ENCODE measurements at places on chromosomes 2 and 18.

DNA sequence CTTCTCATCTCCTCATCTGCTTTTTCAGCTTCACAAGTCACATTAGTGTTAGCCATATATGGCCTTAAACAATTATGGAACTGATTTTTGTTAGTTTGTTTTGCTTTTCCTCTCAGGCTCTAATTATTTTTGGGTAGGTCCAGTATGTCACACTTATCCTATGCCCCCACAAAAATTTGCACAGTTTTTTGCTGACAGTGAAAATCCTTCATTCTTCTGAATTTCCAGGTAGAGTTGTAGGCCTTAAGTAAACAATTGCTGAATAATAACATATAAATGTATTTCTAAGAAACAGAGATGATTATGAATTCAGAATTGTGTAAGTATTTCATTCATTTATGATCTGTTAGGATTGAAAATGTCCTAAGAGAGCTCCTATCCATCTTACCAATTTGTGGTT is 8.6 kb upstream of the SERPINB10 start:
- no peak for DNase-seq

DNA sequence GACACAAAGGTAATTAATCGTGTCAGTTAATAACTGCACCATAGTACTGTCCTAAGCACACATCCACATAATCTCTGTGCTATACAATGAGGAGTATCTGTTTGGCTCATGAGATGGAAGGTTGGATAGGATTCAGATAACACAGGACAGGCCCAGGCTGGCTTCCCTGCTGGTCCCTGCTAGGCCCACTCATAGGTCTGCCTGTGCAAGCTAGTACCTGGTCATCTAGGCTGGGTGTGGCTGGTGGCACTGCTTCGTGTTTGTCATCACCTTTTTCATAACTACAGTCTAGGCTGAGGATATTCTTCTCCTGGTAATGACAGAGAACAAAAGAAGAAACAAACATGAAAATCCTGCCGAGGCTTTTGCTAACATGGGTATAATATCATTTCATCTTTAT is 392.8 kb downstream of the TRIB2 start:
- DNase-seq: no peak

DNA sequence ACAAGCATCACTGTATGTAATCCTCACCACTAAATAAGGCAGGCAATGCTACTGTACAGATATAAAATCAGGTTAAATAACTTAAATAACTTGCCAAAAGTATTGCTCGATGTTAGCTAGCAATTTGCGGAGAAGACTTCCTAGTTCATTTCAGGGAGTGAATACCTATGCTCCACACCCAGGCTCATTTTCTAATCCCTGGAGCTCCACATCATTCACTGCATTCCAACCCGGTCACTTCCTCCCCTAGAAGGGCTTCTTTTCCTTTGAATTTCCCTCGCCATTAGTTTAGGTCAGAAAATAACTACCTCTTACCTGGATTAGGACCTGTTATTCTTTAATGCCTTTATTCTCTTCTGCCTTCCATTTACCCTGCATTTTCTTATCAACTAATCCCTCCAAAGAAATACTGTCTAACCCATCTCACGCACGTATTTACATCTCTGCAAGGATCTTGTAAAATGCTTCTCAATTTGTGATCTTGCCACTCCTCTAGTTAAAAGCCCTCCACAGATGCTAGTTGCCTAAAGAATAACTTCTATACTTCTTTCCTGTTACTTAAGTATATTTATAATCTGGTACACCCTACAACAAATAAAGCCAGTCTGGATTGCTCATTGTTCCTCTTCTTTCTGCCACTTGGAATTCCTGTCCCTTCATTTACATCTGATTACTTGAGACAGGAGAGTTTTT is 599.8 kb downstream of the NRXN1 start:
- DNase-seq: no peak

DNA sequence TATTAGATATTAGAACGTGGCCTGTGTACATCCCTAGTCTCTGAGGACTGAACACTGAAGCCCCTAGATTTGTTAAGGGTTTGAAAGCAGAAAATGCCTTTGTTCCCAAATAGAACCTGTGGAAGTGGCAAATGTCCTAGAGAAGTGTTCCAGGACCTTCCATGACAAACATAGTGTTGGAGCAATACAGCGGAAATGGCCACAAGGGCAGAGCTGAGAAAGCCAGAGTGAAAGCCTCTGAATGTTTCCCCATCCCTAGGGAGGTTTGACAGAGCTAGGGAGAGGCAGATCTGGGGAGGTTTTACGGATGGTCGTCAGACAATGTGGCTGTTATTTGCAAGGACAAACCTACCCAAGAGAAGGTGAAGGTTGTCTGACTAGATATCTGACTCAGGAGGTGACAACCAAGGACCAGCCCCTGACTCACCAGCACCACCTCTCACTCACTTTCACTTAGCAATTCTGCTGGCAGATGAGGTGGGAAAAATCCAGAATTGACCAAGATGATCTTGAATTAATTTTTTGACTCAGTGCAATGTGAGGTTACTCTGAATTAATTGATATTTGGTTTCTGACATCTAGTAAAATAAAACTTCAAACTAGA is 24.1 kb downstream of the RBM43 start:
- DNase-seq: no peak

DNA sequence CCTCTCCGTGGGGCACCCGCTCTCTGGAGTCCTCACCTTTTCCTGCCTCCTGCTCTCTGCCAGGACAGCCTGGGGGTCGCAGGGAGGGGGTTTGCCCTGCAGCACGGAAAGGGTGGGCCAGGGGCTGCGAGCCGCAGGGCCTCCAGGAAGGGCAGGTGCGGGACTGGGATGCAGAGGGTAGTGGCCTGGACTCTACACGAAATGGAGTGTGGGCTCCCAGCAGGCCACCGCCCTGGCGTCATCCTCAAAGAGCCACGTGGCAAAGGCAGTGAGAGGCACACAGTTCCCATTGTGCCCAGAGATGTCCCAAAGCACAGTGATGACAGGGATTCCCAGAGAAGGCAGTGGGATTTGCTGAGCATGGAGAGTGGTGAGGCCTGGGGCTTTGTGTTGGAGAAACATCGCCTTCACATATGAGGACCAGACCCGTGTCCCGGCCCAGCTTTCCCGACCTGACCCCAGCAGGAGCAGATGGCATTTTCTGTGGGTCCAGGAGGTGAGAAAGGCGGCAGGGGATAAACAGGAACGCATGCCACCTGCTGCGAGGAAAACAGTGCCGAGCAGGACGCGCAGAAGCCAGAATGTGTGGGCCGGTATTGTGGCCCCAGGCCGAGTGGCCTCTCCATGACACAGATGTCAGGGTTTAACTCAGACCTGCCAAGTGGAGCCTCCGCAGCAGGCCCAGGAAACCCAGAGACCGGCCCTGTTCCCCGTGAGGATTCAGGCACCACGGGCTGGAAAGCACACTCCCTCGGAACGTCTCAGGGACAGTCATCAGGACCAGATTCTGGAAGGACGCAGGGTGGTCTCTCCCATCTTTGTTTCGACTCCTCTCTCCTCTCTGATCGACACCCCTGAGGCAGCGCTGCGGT is 855.5 kb upstream of the SALL3 start:
- no peak for DNase-seq

GRCh38 chr2:219490186-219490585 is 8.5 kb upstream of the GMPPA start:
- DNase-seq: no peak

GRCh38 chr2:143694335-143694734 is 565.1 kb downstream of the ARHGAP15 start:
- no peak for DNase-seq

GRCh38 chr2:39570130-39570555 is 95.6 kb upstream of the TMEM178A start:
- no peak for DNase-seq

GRCh38 chr18:43563780-43564179 is 286.5 kb upstream of the SYT4 start:
- no peak for DNase-seq

GRCh38 chr2:37798315-37799005 is 126.6 kb upstream of the RMDN2 start:
- no peak for DNase-seq

DNA sequence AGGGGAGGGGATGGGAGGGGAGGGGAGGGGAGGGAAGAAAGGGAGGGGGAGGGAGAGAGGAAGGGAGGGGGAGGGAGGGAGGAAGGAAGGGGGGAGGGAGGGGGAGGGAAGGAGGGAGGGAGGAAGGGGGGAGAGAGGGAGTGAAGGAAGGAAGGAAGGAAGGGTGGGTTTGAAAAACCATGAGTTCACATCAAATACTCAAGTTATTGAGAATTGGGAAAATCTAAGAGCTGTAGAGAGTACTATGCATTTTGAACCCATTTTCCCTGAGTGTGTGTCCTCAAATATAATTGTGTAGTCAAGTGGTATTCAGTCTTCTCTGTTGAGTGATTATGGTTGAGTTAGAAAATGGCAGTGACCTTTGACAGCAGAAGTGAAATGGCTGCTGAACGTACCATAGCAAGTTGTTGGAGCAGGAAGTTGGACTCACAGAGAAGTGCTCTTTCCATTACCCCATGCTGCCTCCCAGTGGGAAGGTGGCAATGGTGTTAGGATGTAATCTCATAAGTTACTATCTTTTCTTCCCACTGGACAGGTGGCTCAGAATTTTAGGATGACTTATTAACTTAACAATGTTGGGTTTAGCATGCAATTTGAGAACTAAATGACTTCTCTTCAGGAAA is 214.6 kb downstream of the SETBP1 start:
- no peak for DNase-seq

GRCh38 chr2:238167344-238167715 is 8.6 kb downstream of the ERFE start:
- DNase-seq: no peak

DNA sequence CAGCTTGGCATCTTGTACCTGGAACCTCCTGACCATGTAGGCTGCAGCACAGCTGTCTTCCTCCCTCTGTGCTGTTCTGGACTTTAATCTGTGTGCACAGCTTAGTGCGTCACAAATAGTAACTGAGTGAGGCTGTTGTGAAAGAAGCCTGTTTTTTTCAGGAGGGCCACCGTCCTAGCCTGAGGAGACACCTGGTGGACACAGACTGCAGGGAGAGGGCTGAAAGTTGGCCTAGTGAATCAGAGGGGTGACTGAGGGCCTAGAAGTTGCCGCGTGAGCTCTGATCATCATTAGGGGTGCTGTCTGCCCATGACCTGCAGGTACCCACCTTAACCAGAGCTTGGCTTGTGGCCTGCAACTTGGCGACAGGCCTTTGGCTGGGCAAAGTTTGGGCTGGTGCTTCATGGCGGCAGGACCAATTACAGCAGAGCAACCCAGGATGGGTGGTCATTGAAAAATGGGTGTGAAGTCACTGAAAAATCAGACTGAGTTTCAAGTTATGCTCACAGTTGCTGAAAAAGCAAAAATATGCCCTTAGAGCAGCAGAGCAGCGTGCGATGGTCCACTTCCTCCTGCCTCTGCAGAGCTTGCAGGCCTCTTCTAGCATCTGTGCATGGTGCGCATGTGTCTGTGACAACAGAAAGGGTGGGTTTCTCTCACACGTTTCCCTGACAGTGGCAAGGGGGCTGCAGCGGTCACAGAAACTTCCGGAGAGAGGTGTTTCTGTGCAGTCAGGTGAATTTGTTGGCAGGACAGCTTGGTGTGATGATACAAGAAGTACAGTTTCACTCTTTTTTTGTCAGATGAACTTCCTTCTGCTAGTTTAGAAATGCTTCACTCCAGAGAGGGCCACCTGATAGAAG is 9.6 kb downstream of the GDF7 start:
- peak; percentile 73 for DNase-seq

- DNase-seq: no peak
Measured at GRCh38 chr2:207501802-207502576, 27.8 kb upstream of the CREB1 start.

DNA sequence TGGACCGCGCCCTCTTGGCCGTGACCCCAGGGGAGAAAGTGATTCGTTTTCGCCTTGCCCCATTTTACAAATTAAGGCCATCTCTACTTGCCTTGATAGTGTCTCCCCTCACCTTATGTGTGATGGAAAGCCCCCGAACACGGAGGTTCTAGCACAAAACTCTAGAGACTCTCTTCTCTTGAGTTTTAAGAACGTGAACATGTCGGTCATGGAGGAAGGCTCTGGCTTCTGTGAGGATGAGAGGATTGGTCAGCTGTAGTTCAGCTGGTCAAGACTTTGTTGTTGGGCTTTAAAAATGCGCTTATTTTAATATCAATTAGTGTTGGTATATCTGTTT is 828 bp downstream of the DYNC1I2 start:
- no peak for DNase-seq

- no peak for DNase-seq
Measured at GRCh38 chr2:58101500-58101899, 54.9 kb downstream of the VRK2 start.

DNA sequence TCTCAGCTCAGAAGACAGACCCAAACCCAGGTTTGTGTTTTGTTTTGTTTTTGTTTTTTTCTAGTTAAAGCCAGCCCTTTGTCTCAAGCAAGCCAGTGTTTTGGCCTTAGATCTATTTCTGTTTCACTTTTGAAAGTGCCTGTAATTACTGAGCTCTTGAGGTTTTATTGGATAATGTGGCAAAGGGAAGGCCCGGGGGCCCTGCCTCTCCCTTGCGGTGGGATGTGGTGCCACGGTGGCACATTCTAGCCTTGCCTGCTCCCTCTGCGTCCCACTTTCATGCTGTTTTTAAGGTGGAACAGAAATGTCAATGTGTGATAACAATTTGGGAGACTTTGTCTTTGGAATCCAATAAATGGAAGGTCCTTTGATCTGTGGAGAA is 2.5 kb downstream of the HPCAL1 start:
- no peak for DNase-seq

- no peak for DNase-seq
Measured at GRCh38 chr2:78476619-78477229, 548.8 kb upstream of the REG3G start.

- DNase-seq: no peak
Measured at GRCh38 chr2:116733699-116734098, 1080.8 kb upstream of the DDX18 start.

DNA sequence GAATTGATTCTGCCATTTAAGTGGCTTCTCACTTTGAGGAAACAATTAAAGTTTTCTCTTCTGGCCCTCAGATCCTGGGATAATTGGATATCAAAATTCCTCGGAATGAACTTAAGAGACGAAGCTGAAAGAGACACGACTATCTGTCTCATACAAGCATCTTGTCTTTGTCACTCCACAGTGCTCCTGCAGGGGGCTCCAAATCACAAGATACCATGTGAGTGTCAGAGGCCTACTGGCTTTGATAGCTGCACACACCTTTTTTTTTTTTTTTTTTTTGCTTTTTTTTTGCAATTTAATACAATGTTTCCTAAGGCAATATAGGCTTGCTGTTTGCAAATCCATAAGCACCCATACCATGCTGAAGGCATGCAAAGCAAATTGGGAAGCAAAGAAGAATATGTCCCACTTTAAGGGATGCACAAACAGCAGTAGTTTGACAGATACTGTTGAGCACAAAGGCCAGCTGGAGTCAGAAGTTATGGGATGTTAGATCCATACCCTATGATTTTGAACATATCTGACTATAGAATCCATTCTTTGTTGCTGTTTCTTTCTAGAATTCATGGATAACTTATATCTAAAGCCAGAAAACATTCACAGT is 109.0 kb upstream of the CBLN2 start:
- DNase-seq: no peak

- DNase-seq: no peak
Measured at GRCh38 chr2:201126308-201127151, 10.6 kb downstream of the CFLAR start.

DNA sequence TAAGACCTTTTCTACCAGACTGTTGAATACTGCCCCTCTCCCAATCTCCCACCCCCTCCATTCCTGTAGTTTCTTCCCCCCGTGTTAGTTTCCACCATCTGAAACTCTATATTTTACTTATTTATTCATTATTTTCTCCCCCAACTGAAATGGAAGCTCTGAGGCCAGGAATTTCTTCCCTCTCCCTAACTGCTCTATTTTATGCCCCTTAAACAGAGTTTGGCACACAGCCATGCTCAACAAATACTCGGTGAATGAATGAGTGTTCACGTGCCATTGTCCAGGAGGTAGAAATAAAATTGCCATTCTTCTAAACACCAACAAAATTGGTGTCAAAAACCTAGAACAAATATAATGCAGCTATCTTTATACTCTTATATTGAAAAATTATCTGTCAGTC is 5.6 kb downstream of the ITGB1BP1 start:
- DNase-seq: no peak
